Lung microvascular endothelial cell (primary cell): ENCODE measurements at places on chromosomes 2 and 18. TPM values are rescaled to one million over a fixed set of nuclear protein-coding genes. Genes with fewer than 3 reads are reported as not detected.

FOXI3 gene
- not detected in 2 replicates for total RNA-seq

DNA sequence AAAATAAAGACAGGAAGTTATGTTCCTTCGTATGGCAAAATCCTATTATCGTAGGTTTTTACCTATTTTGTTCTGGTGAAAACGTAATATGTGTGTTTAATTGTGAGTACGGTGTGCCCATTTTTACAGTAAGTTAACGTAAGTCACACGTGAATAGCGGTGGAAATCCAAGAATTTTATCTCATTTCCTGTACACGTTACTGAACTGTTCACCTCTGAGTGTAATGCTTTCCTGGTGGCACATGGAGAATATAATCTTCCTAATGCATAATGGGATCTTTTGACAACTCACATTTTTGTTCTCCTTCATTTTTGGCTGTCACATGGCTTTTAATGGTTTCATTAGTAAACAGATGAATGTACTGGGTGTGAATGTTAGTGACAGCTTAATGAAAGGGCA is 28.2 kb downstream of the BCL2L11 start:
- DNase-seq, result peak; percentile 96

DNA sequence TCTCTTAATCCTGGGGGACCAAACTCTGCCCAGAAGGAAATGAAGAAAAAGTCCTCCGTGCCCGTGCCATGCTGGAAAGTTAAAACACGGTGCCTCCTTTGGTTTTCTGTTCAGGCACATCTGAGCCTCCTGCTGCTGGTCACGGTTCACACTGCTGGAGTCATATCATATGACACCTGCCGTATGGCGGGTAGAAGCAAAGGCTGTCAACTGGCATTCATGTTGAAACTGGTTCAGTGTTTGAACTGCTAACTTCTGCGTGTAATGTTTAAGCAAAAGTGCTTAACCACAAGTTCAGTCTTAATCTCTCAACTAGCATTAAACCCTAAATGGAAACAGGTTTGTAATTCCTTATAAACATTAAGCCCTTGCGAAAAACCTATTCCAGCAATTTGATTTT is 3.1 kb downstream of the STK39 start:
- no peak for DNase-seq

- no peak for DNase-seq
These were observed 18.9 kb upstream of the FAHD2A start for GRCh38 chr2:95383635-95384027.

DNA sequence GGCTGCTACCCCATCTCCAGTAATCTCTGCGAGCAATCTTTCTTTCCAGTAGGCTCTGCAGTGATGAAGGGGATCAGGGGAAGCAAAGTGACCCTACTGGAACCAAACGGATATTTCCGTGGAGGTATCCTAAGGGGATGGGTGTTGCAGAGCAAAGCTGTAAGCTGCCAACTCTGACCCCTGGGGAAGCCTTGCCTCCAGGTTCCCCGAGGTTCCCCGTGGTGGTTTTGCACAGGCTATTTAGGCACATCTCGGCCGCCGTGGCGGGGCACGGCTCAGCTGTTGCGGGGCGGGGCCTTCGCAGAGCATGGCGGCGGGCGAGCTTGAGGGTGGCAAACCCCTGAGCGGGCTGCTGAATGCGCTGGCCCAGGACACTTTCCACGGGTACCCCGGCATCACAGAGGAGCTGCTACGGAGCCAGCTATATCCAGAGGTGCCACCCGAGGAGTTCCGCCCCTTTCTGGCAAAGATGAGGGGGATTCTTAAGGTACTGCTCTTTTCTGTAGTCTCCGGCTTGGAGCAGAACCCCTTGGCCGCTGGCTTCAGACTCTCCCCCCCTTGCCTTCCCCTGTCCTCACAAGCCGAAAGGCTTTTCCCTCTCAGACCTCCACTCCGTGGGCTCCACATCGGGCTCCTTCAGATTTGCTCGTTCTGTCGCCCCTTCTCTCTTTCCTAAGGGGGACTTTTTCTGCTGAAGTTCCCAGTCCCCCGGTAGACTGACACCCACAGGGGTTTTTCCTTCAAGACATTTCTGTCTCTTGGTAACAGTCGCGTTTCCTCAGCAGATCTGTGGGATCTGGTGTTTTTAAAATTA is at the start of gene COMMD1:
Gene COMMD1 (plus strand): TSS at position 303 of the 814 bp plus-strand sequence. CDS start 5 bp downstream, at position 308.
- DNase-seq, result peak; percentile 78

- no peak for DNase-seq
These were observed 11.3 kb downstream of the FEZ2 start for GRCh38 chr2:36586672-36587071.

- DNase-seq, result no peak
These were observed 215.6 kb upstream of the NABP1 start for GRCh38 chr2:191462370-191462769.

- DNase-seq, result no peak
These were observed 151.2 kb upstream of the ALKAL2 start for GRCh38 chr2:439077-439476.

DNA sequence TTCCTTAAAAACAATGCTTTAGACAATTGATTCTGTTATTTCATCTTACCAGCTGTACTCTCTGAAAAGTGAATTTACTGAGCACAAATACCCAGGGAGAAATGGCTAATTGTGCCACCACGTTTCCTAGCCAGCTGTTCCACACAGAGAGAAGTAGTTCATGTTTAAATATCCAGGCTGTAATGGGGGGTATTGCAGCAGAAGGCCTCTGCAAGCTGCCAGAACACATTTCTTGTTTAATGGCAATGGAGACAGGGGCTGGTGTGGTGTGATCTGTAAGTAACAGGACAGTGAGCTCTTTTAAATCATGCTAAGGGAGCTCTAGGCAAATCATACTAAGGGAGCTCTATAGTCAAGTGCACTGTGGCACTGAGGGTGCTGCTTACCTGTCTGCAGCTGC is 809.2 kb downstream of the CNTNAP5 start:
- no peak for DNase-seq

DNA sequence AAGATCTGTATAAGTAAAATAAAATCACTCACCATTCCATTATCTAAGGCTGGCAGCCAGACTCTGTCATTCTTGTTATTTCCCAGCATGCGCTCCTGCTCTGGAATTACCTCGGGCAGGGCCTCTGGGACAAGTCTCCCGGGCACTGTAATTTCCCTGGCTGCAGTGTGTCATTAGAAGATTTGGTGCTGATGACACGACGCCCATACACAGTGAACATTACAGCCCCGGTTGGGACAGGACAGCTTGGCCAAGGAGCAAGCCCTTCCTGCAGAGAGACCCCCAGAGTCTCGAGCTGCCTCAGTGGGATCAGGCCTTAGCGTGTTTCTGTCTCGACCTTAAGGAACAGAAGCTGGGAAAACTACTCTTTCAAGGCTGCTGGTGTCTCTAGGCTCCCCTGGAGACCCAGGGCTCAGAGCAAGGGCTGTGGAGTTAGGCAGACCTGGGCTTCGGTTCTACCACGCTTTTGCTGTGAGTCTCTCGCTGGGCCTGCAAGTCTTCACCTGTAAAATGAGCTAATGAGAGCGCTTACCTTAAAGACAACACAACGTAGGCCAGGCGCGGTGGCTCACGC is 39.7 kb downstream of the SMAD7 start:
- no peak for DNase-seq

DNA sequence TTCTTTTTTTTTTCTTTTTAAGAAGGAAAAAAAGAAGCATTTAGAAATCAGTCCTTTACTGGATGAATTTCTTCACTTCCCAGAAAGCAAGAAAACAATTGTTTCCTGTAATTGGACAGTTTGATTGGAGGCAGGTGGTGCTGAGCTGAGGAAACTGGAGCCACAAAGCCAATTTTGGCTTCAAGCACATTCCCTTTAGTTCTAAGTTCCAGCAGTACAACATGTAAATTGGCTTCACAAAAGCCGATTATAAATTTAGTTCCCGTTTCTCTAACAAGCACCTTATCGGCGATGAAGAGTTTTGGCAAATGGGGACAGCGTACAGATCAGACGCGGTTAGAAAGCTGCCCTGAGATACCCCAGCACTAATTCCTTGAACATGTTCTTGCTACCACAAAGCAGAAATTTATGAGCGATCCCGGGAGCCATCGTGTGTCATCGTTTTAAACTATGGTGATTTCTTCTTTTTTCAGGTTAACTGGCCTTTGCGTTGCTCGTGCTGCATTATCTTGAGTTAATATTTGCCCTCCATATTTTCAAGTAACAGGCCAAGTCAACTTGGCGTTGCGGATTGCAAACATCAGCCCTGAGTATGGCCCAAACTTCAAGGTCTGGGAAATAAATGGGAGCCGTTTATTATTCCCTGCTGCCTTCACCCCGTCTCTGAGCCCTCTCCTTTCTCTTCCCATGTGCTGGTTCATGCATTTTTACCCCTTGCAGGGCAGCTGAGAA is 190.4 kb upstream of the ID2 start:
- no peak for DNase-seq

GRCh38 chr18:79819968-79820351 is 22.2 kb downstream of the KCNG2 start:
- DNase-seq, result no peak

DNA sequence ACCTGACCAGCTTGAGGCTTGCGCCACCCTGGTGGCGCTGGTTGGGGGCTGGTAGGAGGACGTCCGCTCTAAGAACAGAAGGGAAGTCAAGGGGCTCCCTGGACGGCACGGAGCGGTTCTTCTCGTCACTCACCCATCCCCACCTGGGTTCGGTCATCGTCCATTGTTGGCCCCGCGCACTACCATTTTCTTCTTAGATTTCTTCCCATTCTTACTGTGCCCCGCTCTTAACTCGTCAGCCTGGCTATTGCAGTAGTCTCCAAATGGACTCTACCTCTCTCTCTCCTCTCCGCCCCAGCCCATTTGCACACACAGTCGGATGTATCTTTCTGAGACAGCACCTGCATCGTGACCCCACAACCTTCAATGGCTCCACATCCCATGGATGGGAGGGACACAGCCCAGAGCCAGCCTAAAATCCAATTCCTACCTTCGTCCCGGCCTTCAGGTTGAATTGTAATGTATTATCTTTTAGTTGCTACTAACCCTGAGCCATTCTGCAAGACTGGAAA is 814 bp upstream of the RAB1A start:
- no peak for DNase-seq

- DNase-seq, result no peak
These were observed 700.9 kb downstream of the TMEM182 start for GRCh38 chr2:103462712-103463111.

CHRNG gene
- total RNA-seq, result not detected in 2 replicates

SCN7A gene
- not detected in 2 replicates for total RNA-seq

GRCh38 chr2:44112096-44112495 is 56.6 kb upstream of the PPM1B start:
- no peak for DNase-seq

DNA sequence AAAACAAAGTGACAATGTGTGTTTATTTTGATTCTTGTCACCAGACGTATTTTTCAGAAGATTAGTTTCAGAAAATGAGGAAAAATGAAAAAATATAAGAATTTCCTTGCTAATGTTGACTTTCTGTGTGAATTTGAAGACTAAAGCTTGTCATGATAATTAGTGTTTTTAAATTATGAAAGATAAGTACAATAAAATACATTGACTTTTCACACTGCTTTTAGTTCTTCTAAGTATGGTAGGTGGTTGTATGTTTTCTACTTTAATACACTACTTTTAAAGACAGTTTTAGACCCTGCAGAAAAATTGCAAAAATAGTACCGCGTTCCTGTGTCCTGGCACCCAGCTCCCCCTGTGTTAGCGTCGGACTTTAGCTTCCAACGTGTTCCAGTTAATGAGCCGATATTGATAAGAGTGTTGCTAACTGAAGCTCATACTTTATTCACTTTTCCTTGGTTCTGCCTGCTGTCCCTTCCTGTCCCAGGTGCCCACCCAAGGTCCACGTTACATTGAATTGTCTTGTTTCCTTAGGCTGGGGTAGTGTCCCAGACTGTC is 695 bp downstream of the RBFA start:
- DNase-seq, result no peak

DNA sequence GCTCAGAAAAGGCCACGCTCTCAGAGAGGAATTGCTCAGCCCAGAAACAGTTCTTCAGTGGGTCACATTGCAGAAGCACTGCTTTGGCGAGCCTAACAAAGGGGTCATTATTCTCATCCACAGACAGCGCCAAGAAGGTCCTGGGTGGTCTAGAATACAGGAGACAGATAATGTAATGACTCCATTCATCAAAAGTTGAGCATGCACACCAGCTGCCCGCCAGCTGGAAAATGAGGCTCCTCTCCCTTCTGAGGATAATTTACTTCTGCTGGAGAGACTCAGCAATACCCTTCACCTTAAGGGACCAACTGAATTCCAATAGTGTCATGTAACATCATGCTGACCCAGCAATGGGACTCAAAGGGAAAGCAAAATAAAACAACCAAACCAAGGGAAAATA is 79.9 kb downstream of the TRIB2 start:
- no peak for DNase-seq

RAB6C gene
- total RNA-seq, result under 0.01 TPM in 2 replicates

- DNase-seq, result peak; percentile 17
These were observed 598 bp downstream of the CCDC93 start for GRCh38 chr2:118013221-118013723.

DNA sequence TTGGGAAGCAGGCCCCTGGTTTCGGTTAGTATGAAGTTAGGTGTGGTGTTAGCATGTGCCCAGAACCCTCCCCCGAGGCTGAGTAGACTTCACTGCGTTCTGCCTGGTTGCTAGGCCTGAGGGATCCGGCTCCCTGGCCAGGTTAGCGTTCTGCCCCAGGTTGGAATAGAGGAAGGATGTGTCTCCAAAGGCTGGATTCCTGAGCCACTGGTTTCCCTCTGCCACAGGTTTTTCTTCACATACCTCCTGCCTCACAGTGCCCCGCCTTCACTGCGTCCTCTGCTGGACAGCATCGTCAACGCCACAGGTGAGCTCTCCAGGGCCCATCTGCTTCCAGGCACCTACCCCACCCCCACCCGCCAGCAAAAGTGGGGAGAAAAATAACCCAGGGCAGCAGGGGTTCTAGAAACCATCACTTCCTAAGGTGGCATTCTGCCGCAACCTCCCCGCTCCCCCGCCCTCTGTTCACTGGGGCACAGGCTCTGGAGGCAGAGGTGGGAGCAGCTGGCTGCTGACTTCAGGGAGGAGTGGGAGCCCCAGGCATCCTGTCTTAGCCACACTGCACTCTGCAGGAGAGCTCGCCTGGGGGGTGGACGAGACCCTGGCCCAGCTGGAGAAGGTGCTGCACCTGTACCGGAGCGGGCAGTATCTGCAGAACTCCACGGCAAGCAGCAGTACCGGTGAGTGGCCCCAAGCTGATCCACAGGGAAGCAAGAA is 7.1 kb downstream of the PKDCC start:
- no peak for DNase-seq

OTOF gene
- total RNA-seq, result 8.1 and 11.3 TPM in 2 replicates

DNA sequence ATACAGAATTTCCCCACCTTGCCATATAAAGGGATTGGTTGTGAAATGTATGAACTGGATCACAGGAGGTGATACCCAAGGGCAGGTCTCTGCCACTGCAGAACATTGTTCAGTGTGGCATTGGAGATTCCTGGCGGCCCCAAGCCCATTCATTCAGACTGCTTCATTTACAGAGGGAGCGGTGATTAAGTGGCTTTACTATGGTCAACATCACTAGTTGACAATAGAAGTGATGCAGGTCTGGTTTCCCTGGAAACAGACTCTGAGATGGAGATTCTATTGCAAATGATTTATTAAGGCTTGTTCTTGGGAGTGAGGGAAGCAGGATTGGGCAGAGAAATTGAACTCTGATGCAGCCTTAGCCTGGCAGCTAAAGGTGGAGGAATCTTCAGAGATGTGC is 62.4 kb downstream of the ZDBF2 start:
- DNase-seq, result no peak
